ENCODE measurements at places on chromosomes 6 and 20. TPM values are rescaled to one million over a fixed set of nuclear protein-coding genes. Genes with fewer than 3 reads are reported as not detected.

DNA sequence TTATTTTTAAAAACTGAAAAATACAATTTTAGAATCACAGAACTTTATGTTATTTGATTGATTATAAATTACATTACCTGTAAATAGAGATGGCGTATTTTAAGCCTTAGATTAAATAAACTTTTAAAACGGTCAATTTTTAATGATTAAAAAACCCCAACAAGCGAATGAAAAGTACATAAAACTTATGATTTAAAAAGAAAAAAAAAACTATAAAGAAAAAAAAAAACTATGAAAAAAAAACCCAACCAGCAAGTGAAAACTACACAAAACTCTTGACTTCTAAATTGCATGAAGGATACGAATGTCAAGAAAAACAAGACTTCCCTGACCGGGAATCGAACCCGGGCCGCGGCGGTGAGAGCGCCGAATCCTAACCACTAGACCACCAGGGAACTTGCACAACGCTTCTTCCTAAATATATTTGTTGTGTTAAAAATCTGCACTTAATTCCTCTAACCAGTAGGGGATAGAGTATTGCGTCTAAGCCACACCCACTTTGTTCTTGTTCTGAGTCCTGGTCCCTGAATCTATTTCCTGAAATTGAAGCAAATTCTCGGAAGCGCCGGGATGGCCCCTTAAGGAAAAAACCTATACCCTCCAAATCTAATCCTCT, 10.7 kb upstream of the NCOA7 start:
- peak; percentile 87 for DNase-seq
- no peak overlapping the region for H3K4me3 ChIP-seq

Gene GGTLC1
- total RNA-seq = not detected

Gene VEGFA
- total RNA-seq = 33.6 TPM

DNA sequence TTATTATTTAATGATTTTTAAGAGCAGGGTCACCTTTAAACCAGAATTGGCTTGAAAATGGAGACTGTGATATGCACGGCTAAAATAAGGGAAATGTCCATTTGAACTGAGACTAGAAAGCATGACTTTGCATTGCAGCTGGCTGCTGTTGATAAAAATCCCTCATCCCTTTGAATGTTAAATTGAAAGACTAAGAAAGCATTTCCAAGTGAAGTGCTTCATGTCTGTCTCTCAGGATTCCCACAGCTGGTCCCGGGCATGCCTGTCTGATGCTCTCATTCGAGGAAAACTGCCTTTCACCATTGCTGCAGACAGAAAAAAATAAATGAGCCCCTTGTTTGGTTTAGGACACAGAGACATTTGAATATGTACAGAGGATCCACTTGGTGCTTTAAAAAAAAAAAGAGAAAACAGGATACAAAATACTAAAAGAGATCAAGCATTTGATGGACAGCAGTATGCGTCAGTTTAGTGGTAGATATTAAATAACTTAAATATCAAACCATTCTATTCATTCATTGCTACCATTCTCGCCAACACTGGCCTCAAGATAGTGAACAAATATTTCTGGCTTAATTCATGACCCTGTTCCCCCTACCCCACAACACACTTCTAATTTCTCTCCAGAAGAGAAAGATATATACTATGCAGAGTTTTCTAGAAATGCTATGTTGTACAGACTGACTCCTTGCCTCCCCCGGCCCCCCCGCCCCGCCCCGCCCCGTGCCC, 55.0 kb downstream of the TBC1D7 start:
- H3K27me3 ChIP-seq = peaks cover 2% of the 10 kb centered on the region
- no peak for DNase-seq
- no peak overlapping the region for H3K4me3 ChIP-seq
- no peak overlapping the region for H3K27ac ChIP-seq

Gene PSMB1
- total RNA-seq = 137 TPM

- DNase-seq = peak; percentile 82
- H3K27me3 ChIP-seq = no peaks in the 10 kb centered on the region
- peaks cover 11% of the 10 kb centered on the region for H3K4me1 ChIP-seq
Measured at GRCh38 chr6:7910654-7911344, at the start of gene TXNDC5. TSS of gene TXNDC5 (minus strand) at chr6:7910788. CDS start at chr6:7910776, 12 bp downstream.

Gene MEP1A
- not detected for total RNA-seq
